GM12864 (cell line): ENCODE measurements at places on chromosomes 4 and X.

DNA sequence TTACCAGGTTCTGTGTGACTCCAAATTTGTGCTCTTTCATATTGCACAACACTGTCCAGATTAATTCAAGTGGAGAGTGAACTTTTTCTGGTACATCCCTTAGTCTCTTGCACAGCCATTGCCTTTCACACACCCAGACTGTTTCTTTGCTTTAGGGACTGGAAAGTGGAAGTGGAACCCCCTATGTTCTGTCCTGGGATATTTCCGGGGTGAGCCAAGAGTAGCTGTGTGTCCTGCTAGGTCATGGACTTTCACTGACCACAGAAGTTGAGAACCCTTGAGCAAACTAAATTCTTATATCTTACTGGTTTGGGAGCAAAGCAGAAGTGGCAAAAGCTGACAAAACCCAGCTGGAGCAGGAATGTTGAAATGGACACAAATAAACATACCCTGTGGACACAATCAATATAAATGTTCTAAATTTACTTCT, 10.3 kb upstream of the VSIG4 start:
- DNase-seq = no peak

- no peak for DNase-seq
Observed at GRCh38 chrX:100512471-100512870, 72.3 kb upstream of the TNMD start.

- DNase-seq = no peak
Observed at GRCh38 chr4:109607976-109608375, 47.9 kb downstream of the MCUB start.

DNA sequence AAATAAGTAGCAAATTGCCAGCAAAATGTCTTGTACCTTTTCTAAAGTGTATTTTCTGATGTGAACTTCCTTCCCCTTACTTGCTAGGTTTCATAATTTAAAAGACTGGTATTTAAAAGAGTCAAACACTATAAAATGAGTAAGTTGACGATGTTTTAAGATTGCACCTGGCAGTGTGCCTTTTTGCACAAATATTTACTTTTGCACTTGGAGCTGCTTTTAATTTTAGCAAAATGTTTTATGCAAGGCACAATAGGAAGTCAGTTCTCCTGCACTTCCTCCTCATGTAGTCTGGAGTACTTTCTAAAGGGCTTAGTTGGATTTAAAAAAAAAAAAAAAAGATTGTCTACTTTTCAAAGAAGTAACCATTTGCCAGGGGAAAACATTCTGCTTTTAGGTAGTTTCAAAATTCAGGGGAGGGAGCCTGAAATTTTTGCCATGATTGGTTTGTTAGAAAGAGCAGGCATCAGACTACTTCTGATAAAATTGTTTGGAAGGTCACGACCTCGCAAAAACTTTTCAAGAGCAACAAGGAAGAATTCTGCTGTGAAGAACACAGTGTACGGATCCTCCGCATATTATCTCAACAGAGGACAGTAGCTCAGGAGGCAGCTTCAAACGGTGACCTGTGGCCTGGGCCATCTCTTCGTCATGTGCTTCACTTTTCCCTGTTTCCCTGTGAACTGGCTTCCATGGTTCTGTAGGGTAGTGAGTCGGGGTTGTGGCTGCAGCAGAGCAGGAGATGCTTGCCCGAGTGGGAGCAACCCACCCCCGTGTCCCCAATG, 66.1 kb downstream of the CDS1 start:
- no peak for DNase-seq

DNA sequence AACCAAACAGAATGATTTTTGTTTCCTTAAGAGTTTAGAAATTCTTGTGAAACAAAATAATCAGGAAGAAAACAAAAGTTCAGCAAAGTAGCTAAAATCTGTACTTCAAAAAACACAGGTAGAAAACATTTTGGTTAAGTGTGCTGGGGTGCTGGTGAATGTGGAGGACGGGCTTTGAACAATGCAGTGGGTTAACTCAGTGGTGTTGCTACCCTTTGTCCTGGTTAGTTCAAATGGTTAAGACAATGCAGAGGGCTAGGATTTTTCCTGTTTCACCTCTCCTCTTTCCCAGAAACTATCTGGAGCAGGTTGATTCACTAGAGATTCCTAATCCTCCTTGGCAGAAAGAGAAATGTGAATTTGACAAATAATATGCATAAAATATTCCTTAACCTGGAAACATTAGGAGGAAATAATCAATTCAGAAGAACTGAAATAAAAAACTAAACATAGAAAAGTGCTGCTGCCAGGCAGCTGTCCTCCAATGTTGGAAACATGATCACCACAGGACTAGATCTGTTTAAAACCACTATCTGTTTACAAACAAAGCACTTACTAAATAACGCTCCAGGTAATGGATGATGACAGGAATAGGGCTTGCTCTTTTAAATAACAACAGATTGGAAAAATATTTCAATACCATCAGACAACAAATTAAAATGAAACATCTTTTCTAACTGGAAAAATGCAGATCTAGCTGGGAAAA, 148.9 kb downstream of the MAML3 start:
- no peak for DNase-seq

DNA sequence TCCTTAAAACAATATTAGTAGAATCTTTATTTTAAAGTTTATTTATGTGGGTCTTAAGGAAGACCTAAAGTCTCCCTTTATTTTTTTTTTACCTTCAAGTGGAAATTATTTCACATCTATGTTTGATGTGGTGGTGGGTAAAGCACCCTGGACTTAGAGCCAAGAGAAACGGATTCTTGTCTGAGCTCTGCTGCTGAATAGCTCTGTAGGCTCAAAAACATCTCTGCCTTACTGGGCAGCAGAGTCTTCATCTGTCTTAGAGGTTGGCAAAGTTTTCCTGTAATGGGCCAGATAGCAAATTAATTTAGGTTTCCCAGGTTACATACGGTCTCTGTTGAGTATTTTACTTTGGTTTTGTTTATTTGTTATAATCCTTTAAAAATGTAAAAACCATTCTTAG, 136.5 kb downstream of the CEP135 start:
- no peak for DNase-seq

DNA sequence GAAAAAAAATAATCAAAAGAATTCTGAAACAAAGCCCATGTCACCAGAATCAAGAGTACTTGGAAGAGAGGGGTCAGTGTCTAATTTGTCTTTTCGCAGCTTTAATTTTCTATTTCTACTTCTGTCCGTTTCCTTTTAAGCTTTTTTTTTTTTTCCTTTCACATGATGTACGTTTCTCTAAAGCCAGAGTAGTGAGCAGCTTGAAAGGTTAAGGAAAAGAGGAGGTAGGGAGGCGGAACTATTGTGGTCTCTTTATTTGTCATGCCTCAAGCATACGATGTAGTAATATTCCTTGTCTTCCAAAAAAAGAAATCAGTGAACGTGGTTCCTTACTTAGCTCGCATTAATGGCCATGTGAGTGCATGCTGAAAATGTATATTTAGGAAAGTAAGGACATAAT, 311.5 kb downstream of the TENM3 start:
- no peak for DNase-seq

DNA sequence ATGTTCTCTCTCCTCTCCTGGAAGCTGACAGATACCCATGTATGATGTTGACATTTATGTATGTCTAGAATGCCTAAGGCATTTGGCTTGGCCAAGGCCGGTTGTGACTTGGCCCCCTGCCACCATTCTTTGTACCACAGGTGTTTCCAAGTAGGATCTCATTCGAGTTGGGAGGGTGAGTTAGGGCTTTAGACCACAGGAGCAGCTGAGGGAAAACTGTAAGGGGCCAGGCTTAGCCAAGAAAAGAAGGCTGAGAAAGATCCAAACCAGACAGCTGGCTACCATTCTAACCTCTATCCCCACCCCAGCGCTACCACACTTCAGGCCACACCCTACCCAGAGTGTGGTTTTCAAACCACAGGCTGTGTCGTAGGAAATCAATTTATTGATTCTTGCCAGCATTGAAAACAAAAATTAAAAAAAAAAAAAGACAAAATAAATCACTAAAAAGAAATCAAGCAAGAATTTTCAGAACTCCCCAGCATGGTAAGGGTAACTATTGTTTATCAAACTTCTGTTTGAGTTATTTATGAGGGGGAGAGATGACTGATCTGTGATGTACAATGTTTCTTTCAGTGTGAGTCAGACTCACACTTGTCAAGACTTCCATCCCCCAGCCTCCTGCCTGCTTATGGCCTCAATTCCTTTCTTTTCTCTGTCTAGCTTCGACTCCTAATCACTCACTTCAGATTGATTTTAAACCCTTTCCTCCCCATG, 9.9 kb downstream of the TMSB4X start:
- no peak for DNase-seq

DNA sequence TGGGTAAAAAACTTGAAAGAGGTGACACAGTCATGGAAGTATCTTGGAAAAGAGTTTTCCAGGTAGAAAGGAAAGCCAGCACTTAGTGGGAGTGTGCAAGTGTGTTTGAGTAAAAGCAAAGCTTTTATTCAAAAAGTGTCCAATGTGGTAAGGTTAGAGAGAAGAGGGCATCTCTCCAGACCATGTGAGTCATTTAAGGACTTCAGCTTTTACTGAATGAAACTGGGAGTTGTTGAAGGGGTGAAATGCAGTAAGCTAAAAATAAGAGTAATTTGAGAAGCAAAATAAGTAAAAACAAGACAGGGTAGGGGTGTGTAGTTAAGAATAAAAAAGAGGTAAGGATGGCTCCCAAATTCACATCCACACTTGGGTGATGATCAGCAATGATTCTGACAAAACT, 238.9 kb downstream of the SLC7A11 start:
- peak; percentile 8 for DNase-seq

DNA sequence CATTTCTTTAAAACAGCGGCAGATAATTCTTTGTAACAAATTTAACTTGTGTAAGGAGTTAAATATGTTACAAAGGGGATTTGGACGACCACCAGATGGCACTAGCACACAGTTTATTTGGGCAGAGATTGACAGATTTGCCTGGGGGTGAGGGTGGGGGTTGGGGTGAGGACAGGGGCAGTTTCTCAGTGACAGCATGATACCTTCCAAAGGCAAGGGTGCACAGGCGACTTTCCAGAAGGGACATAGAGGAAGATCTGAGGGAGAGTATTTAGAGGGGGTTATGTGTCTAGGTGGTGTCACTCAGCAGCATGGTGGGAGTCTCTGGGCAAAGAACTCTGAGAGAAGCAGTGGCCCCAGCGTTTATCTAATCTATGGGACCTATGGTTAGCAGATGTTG, 9.6 kb upstream of the TMA16 start:
- peak; percentile 40 for DNase-seq

DNA sequence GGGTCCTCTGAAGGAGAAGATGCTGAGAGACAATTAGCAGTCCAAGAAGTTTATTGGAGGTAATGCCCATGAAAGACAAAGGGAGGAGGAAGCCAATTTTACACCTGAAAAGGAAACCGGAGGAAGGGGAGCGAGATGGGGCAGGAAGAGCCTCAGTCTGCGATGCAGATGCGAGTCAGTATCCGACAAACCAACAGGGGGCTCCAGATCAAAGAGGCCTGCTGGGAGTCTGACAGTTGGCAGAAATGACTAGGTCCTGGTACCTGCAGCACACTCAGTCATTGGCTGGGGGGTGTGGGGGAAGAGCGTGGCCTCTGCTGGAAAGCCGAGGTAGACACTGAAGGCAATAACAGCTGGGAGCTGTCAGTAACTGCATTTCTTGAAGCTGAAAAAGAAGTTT, 231.1 kb upstream of the CENPE start:
- no peak for DNase-seq

GRCh38 chrX:130726661-130727060, 176.3 kb downstream of the ENOX2 start:
- no peak for DNase-seq

DNA sequence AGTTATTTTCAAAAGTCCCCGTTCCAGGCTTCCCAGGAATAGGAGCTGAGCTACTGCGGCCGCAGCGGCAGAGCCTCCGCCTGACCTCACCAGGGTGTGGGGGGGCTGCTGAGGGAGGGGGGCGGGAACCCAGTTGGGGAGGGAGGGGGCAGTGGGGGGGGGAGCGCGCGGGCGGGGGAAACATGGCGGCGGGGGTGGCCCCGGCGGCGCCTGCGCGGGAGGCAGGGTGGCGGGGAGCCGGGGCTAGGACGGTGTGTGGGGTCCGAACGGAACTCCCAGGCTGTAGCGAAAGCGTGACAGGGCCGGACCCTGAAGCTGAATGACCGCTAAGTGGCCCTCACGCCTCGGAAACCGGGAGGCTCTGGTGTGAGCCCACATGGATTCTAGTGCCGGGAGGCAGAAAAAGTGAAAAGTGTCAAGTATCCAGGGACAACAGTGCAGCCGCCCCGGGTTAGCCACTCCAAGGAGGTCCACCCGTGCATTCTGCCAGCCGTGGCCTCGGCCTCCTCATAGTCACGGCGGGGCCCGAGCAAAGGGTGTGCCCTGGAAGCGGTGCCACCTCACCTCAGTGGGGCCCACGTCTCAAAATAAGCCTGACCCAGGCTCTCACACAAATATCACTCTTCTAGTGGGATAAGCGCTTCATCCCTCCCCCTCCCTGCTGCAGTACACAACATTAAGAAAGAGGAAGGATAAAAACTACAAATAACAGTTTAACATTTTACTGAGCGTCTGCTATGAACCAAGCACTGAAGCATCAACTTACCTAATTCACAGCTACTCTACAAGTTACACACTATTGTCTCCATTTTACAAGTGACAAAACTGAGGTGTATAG, at the start of gene KLHL13:
Gene KLHL13 (minus strand): TSS at position 98 of the 838 bp plus-strand sequence. CDS start 88,337 bp downstream, outside the sequence.
- DNase-seq = no peak

- DNase-seq = no peak
Observed at GRCh38 chr4:109559625-109559982, 442 bp upstream of the MCUB start.

- DNase-seq = no peak
Observed at GRCh38 chr4:189850239-189850856, 90.3 kb upstream of the FRG1 start.

DNA sequence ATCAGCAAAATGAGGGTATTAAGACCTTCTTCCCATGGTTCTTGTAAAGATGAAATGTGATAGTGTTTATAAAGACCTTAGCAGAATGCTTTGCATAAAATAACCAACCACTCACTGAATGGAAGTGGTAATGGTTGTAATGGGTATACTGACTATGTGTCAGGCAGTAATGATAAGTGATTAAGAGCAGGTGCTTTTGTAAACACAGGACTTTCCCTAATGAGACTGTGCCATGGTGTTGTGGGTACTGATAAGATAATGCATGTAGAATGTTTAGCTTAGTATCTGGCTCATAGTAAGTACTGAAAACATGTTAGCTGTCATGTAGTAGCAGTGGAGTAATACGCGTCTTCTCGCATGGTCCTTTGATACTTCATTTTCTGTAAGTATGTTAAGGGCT, 6.9 kb downstream of the LSM6 start:
- no peak for DNase-seq

GRCh38 chrX:41688156-41688555, 617 bp upstream of the GPR34 start:
- DNase-seq = no peak

- DNase-seq = no peak
Observed at GRCh38 chr4:16720761-16721160, 177.7 kb downstream of the LDB2 start.

DNA sequence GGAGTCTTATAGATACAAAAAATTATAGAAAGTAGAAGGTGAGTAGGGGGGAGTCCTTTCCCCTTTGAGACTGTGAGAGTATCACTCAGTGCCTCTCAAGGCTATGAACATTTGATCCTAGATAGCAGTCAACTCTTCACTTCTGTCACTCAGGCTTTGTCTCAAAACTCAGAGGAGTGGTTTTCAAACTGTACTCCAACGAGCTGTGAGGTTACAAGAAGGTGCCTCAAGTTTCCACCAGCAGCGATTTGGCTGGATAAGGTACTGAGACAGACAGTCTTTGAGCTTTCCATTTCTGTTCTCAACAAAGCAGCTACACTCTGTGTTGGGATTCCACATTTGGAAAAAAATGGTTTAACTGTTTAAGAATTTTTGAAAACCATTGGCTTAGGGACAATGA, 48.0 kb upstream of the NDST3 start:
- no peak for DNase-seq

- DNase-seq = no peak
Observed at GRCh38 chr4:24002330-24002966, 112.6 kb upstream of the PPARGC1A start.

- no peak for DNase-seq
Observed at GRCh38 chr4:177948853-177949252, 506.6 kb upstream of the AGA start.
